DMS79 treated with DMSO at 0.1 percent for 48 hours (cell line): ENCODE measurements at places on chromosomes 5 and 9.

DNA sequence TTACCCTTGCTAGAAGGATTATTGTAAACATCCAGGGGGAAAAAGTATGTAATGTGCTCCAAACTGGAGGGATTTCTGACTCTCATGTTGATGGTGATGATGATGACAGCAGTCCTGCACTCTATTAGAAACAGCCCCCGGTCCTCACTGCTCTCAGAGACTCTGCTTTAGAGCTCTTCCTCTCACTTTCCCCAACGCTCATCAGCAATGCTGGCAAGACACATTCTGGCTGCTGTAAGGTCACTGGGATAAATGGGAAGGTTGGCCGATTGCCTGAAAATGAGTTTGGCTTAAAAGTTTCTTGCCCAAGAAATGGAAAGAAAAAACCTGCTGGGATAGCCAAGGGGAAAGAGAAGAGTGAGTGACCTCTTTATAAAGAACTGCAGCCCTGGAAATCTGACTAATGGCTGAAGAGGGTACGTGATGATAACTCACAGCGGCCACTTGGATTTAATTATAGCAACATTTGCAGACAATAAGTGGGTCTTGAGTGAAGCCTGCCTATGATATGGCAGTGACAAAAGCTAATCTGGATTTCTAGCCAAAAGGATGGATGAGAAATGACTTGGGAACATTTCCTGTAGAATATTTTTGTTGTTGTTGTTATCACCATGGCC is 235.8 kb downstream of the TMEM38B start:
- DNase-seq = no peak

DNA sequence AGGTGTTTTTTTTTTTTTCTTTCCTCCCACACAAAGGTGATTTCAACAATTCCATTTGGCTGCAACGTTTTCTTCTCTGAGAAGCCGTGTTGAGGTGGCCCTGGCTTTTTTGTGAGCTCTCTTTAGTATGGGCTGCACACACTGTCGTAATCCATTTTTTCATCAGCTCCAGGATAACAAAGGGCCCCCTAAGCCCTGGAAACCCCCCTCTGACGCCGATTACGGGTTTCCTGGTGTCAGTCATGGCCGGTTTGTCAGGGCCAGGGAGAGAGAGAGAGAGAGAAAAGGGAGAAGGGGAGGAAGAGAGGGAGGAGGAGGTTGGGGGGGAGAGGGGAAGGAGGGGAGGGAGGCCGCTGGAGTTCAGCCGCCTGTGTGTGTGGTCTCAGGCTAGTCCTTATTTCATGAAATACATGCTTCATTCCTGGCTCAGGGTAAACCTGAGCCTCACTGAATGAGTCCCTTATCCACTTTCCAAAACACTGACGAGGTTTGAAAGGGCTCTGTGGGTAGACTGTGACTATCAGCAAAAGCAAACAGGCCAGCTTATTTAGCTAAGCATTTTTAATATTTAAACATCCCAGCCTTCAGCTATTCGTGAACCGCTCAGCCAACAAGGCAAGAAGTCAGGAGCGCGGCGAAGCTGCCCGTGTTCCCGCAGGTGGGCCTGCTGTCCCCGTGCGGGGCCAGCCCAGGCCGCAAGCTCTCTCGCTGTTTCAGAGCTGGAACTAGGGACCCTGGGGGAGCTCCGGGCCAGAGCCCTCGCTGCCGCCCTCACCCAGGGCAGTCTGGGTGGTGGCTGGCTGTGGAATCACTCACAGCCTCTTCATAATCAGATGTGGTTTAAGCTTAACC is 172.8 kb downstream of the ERCC6L2 start:
- no peak for DNase-seq

GRCh38 chr5:67417839-67418238 is 221.2 kb upstream of the CD180 start:
- no peak for DNase-seq

DNA sequence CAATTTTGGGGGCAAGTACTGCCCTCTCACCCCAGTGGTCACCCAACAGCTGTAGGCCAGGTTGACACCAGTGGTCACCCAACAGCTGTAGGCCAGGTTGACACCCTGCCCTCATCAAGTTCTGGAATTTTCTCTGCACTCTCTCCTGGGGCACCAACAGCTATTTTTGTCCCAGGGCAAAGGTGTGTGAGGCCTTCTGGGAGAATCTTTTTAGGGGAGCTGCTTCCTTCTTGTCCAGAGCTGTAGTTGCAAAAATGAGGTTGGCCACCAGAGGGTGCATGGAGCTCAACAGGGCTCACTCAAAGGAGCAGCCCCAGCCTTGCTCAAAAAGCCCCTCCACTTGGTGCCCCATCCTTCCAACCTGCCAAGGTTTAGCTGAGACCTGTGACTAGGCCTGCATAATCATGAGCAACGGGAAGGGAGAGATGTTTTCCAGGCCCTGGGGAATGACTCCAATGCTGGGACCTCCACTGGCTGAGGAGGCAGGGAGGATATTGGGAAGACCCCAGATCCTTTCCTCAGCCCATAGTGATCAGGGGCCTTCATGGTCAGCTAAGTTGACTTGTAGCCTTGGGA is 10.6 kb upstream of the P4HA2 start:
- peak; percentile 1 for DNase-seq
